ENCODE measurements at places on chromosomes 3 and 15. TPM values are rescaled to one million over a fixed set of nuclear protein-coding genes. Genes with fewer than 3 reads are reported as not detected.

The CISH gene
- total RNA-seq = 0.62 TPM

The DUOXA2 gene
- not detected for total RNA-seq

The LRTM1 gene
- not detected for total RNA-seq

The IRAK2 gene
- total RNA-seq = 4.9 TPM

The GOLGA8S gene
- under 0.01 TPM for total RNA-seq

The ASB14 gene
- total RNA-seq = under 0.01 TPM

The CCDC9B gene
- 46.2 TPM for total RNA-seq

The CRELD1 gene
- 20.6 TPM for total RNA-seq

The C15orf62 gene
- total RNA-seq = not detected
